ENCODE measurements at places on chromosomes 4 and X.
A peak's percentile ranks its signal among the peaks of the same experiment; 100 is the strongest.

DNA sequence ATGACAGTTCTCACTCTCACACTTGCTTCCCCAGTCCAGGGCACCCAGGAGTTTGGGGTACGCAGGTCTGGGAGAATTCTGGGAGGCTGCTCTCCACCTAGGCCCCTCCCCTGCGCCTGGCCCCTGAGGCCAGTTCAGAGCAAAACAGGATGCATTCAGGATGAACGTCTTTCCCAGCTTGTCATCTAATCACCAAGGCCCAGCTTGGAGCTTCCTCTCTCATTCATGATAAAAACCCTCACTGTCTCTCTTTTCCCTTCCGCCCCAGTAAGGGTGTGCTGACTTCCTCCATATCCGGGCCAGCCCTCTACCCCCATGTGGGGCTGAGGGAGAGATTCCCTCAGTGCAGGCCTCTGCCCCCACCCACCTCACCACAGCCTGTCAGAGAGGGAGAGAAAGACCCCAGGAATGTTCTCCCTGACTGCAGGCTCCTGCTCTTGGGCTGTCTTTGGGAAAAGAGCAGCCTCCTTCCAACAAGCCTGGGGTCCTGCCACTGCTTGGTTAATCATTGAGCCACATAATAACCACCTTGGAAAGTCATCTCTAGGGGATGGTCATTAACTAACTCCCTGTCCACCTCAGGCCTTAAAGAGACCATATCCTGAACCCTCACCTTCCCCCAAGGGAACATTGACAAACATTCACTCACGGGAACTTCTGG, 50.1 kb downstream of the STARD8 start:
- DNase-seq = no peak

- DNase-seq = no peak
Measured at GRCh38 chr4:143344774-143345173, 8.1 kb downstream of the GAB1 start.

DNA sequence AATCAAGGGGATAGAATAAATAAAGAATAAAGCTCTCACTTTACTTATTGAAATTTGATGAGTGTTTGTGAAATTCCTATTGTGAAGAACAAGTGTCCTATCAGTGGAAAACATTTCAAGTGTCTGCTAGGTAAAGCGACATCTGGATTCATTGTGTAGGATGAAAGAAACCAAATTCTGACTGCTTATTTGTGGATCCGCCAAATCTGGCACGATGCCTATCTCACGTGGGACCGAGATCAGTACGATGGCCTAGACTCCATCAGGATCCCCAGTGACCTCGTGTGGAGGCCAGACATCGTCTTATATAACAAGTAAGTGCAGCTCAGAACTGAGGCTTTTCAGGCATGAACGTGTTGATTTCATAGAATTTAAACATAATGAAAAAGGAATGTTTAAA, 1.9 kb downstream of the CHRNA9 start:
- DNase-seq = no peak

- no peak for DNase-seq
Measured at GRCh38 chrX:19772096-19772821, 115.1 kb downstream of the SH3KBP1 start.

GRCh38 chr4:56134266-56134665, 185.5 kb downstream of the CEP135 start:
- DNase-seq = peak; percentile 31

- DNase-seq = no peak
Measured at GRCh38 chr4:113043591-113043990, 5.9 kb upstream of the ANK2 start.

- DNase-seq = no peak
Measured at GRCh38 chr4:80255329-80256095, 11.0 kb upstream of the FGF5 start.

GRCh38 chr4:19123681-19124080, 1102.1 kb upstream of the LCORL start:
- DNase-seq = no peak

DNA sequence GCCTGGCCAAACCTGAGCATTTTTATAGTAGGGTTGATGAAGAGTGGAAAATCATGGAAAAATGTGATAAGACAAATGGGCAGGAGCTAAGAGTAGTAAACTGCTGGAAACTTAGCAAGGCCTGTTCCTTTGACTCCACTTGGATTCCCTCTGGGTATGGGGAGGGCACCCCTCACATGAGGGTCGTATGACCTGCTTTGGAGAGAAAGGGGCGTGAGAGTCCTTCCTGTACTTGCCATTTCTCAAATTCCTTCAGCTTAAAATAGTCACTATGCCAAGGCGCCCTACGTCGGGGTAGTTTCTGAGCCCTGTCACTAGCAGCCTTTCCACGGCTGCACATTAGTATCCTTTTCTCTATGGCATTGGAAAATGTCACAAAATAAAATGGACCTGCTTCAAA, 49.1 kb downstream of the GPRIN3 start:
- DNase-seq = no peak

GRCh38 chrX:43870011-43870410, 12.2 kb downstream of the MAOB start:
- no peak for DNase-seq

DNA sequence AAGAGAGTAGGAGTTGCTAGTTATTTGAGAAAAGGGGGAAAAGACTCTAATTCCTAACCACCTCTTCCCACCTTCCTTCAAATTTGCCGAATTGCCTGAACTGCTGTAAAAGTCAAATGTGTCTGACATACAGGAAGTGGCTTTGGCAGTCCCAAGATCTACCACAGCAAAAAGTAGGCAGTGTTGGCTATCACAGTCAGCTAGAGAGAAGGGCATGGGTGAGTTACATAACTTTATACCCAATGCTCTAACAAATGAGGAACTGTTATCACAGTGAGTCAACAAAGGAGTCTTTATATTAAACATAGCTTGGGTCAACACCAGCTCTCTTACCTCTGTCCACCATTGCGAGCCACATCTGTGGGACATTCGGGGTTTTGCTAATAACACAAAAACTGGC, 2.4 kb upstream of the MBNL3 start:
- DNase-seq = no peak

DNA sequence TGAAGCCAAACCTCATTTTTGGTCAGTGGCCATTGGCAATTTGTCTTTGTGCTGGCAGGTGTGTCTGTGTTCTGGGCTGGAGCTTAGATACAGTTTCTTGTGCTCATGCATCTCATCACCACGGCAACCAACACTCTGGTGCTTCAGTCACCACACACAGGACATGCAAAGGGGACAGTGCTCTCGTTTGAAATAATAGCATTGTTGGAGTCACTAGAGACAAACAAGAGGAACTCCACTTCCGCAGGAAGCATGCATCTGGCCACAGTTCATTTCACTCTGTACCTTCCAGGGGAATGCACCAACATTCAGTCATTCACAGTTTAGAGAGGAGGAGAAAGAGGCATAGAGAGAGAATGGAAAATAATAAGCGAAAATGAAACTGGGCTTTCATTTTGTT, 267.4 kb downstream of the ANK2 start:
- DNase-seq = no peak

DNA sequence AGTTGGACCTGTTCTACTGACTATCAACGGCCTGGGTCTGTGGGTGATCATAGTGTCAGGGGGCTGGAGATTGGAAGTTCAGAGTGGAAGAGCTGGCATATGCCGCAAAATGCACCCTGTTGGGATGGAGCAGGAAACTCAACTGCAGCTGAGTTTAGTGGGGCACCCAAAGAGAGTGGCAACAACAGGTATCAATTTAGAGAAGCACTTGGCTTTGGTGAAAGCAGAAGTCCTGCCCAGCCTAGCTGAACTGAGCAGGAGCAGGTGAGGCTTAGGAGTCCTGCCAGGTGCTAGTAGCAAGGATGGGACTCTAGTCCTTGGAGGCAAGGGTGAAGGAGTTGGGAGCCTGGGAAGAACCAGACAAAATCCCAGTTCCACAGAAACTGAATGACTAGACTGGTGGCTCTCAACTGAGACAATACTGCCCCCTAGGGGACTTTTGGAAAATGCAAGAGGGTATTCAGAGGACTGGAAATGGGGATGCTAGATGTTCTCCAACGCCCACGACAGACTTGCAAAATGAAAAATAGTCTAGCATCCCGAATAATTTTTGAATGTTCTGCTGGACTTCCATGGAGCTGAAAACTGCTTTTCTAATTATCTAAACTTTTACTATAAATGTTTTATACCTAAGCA, 49.4 kb downstream of the RTL9 start:
- no peak for DNase-seq

GRCh38 chrX:40462795-40463194, 118.0 kb upstream of the ATP6AP2 start:
- no peak for DNase-seq

- DNase-seq = no peak
Measured at GRCh38 chr4:170671171-170671570, 581.4 kb upstream of the AADAT start.

DNA sequence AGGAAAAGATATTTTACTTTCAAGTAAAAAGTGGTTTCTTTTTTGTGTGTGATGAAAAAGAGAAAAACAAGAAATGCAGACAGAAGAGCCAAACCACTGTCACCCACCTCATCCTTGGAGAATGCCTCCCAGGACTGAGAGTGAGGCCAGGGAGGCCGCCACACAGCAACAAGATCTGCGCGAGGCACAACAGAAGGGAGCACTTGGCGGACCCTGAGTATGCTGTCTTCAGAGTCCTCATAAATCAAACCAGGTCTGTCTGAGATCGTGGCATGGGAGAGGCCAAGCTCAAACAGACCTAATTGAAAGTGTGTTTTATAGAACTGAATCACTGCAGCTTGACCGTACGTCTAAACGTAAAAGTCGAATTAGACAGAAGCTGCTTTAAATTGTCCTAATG, 134.3 kb upstream of the VCX2 start:
- no peak for DNase-seq

- no peak for DNase-seq
Measured at GRCh38 chrX:20029728-20030127, 38.9 kb upstream of the BCLAF3 start.

GRCh38 chr4:167642250-167642649, 408.0 kb upstream of the SPOCK3 start:
- no peak for DNase-seq

DNA sequence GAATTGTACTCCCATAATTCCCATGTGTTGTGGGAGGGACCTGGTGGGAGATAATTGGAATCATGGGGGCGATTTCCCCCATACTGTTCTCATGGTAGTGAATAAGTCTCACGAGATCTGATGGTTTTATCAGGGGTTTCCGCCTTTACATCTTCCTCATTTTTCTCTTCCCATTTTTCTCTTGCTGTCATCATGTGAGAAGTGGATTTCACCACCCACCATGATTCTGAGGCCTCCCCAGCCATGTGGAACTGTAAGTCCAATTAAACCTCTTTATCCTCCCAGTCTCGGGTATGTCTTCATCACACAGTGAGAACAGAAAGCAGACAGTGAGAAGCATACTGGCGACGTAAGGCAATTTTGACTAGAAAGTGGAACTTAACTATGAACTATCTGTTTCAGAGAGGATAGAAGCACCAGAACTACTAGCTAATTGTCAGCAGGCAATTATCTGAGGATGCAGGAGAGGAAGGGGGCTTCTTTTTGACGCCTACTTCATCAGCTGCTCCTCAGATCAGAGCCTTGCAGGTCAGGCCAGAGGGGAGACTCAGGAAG, 8.5 kb upstream of the GPR50 start:
- DNase-seq = no peak

DNA sequence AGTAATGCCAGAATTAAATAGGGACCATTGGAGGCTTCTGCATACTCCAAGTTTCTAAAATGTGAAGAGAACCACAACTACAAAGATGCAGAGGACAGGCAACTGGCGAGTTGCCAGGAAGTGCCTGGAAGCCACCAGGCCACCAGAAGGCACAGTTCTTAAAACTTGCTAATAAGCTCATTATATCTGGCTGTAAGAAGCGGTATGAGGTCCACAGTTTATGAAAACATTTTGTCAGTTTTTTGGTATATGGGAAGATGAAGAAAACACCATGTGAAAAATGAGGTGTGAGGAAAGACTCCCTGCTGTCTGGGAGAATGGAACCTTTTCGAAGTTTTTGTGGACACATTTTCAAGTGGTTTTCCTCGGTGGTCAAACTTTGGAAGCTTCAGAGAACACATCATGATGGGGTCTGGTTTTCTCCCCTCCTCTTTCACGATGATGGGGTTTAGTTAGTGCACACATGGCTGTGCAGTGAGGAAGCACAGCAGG, 202.7 kb downstream of the NR3C2 start:
- no peak for DNase-seq

Data from fibroblast of skin of left quadriceps (primary cell).